ENCODE measurements at places on chromosomes 5 and 9. TPM values are rescaled to one million over a fixed set of nuclear protein-coding genes. Genes with fewer than 3 reads are reported as not detected.

SLC22A4 gene
- 0.25 TPM for total RNA-seq

SPDL1 gene
- total RNA-seq = 30.8 TPM

GGTA1 gene
- total RNA-seq = 0.20 TPM

FCN2 gene
- not detected for total RNA-seq

SHB gene
- 0.74 TPM for total RNA-seq

OSMR gene
- total RNA-seq = 0.17 TPM
